ENCODE measurements at places on chromosomes 6 and 20.

GRCh38 chr6:170317076-170317475, 10.5 kb downstream of the FAM120B start:
- H3K27me3 ChIP-seq: no peaks in the 10 kb centered on the region
- H3K36me3 ChIP-seq: peaks cover 33% of the 10 kb centered on the region
- H3K27ac ChIP-seq: no peak overlapping the region
- DNase-seq: no peak
- H3K4me1 ChIP-seq: peaks cover 28% of the 10 kb centered on the region

DNA sequence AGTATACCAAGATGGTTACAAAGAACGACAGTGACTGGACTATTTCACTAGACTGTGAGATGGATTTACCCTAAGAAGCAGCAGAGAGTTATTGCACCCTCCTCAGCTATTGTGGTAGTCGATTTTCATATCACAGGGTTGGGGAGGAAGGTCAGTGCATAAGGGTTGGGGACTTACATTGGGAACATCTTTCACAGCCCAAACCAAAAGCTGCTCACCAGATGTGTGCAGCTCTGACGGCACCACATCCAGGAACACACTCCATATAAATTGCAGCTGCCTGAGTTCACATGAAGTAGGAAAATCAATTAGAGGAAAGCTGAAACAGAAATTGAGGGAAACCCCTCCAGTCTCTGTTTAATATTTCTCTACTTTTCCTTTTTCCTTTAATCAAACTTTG, 470.5 kb upstream of the NRSN1 start:
- no peak overlapping the region for H3K4me3 ChIP-seq
- no peak overlapping the region for H3K27ac ChIP-seq
- no peaks in the 10 kb centered on the region for H3K27me3 ChIP-seq
- no peaks in the 10 kb centered on the region for H3K4me1 ChIP-seq

DNA sequence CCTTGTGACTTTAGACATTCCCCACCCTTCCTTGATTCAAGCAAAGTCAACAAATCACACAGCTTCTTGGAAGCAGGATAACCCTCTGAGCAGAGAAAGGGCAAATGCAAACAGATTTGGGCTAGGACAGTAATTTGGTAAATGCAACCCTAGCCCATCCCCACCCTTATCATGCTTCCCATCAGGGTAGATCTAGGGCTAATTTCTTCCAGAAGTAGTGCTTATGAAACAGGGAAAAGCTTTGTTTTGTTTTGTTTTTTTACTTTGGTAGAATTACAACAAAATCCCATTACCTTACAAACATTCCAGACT, 525.1 kb upstream of the NOX3 start:
- H3K27me3 ChIP-seq: peaks cover 2% of the 10 kb centered on the region
- no peak overlapping the region for H3K4me3 ChIP-seq
- H3K27ac ChIP-seq: no peak overlapping the region
- H3K4me1 ChIP-seq: no peaks in the 10 kb centered on the region

DNA sequence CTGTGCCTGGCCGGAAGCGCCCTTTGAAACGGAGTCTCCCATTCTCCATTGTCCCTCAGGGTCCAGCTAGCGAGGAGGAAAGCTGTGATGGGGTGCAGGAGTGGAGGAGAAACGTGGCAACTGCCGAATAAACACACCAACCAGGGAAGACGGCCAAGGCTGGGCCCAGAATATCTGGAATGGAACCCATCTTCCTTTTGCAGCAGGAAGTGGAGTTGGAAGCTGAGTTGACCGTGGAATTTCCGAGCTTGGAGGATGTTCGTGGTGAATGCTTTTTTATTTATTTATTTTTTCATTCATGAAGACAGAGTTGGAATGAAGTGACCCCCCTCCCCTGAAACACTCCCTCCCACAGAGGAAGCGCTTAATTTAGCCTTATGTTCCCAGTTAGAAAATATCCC, 105.6 kb upstream of the RNF24 start:
- no peak for DNase-seq
- peaks cover 2% of the 10 kb centered on the region for H3K4me1 ChIP-seq
- peaks cover 47% of the 10 kb centered on the region for H3K27me3 ChIP-seq
- no peaks in the 10 kb centered on the region for H3K36me3 ChIP-seq

- DNase-seq: no peak
- peaks cover 27% of the 10 kb centered on the region for H3K36me3 ChIP-seq
- peaks cover 61% of the 10 kb centered on the region for H3K4me1 ChIP-seq
- no peak overlapping the region for H3K27ac ChIP-seq
Measured at GRCh38 chr20:1333462-1334369, 4.8 kb upstream of the SDCBP2 start.

- H3K36me3 ChIP-seq: no peaks in the 10 kb centered on the region
- H3K27me3 ChIP-seq: no peaks in the 10 kb centered on the region
- no peaks in the 10 kb centered on the region for H3K4me1 ChIP-seq
- H3K4me3 ChIP-seq: no peak overlapping the region
- no peak overlapping the region for H3K27ac ChIP-seq
- no peak for DNase-seq
Measured at GRCh38 chr20:8505476-8506200, 373.6 kb downstream of the PLCB1 start.

GRCh38 chr20:62376112-62377063, 9.3 kb upstream of the LAMA5 start:
- no peaks in the 10 kb centered on the region for H3K36me3 ChIP-seq
- peaks cover 5% of the 10 kb centered on the region for H3K27me3 ChIP-seq
- H3K27ac ChIP-seq: no peak overlapping the region
- no peak overlapping the region for H3K4me3 ChIP-seq
- H3K4me1 ChIP-seq: peaks cover 2% of the 10 kb centered on the region

GRCh38 chr20:25510202-25510601, 75.1 kb downstream of the NINL start:
- H3K4me3 ChIP-seq: no peak overlapping the region
- H3K27me3 ChIP-seq: no peaks in the 10 kb centered on the region
- no peak overlapping the region for H3K27ac ChIP-seq
- no peak for DNase-seq
- peaks cover 21% of the 10 kb centered on the region for H3K36me3 ChIP-seq

DNA sequence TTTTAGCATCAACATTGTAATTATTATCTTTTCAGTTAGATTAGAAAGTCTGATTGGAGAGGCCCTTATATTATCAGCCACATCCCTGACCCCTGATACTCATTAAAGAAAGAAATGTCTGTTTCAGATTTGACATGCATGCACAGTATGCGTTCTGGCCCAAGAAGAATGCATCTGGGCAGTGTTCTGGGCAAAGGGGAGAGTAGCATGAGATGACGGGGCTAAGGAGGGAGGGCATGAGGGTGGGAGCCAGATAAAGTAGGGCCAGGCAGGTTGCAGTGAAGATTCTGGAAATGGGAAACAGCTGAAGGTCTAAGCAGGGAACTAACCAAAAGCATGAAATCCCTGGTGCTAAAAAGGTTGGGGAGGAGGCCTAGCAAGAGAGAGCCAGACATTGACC, 7.3 kb downstream of the SAYSD1 start:
- DNase-seq: no peak
- peaks cover 62% of the 10 kb centered on the region for H3K4me1 ChIP-seq
- H3K27ac ChIP-seq: no peak overlapping the region

DNA sequence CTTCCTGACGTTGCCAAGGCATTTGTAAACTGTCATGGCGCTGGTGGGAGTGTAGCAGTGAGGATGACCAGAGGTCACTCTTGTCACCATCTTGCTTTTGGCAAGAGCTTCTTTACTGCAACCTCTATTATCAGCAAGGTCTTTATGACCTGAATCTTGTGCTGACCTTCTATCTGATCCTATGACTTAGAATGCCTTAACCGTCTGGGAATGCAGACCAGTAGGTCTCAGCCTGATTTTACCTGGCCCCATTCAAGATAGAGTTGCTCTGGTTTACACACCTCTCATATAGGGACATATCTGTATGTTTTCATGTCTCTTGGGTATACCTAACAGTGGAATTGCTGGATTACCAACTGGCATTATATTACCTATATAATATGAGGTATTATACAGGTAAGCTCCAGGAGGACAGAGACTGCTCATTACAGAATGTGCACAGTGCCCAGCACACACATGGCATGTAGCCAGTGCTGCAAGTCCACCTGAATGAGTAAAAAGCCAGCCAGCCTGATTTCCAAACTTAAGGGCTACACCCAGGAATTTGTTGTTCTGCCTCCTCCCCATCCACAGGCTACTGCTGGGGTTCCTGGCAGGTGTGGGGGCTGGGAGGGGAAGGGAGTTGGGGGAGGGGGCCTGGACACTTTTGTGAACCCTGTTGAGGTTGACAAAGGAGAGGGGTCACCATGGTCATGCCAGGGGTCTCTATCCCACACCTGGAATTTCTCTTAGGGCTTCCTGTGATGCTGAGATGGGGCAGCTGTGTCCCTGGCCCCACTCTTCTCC, 35.2 kb upstream of the BLCAP start:
- H3K4me1 ChIP-seq: peaks cover under 1% of the 10 kb centered on the region
- no peaks in the 10 kb centered on the region for H3K36me3 ChIP-seq
- H3K27me3 ChIP-seq: peaks cover 38% of the 10 kb centered on the region

DNA sequence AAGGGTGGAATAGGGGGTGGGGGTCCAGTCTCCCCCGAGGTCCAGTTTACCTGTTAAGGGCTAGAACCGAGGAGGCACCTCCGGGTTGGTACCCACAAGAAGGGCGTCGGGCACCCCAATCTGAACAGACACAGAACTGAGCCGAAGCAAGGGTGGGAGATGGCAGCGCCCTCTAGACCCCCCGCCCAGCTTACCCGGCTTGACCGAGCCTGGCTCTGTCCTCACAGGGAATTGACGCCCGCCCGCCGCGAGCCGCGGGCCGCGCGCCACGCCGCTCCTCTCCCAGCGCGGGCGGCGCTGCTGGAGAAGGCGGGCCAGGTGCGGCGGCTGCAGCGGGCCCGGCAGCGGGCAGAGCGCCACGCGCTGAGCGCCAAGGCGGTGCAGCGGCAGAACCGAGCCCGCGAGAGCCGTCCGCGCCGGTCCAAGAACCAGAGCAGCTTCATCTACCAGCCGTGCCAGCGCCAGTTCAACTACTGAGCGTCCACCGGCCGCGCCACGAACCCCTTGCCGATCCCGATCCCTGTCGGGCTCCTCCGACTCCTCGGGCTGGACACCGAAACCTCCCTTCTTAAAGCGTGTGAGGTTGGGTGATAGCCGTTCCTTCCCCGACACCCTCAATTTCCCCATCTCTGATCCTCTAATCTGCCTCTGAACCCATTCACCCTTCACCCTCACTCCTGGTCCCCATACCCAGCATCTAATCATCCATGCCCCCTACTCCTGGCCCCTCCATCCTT, 5.9 kb downstream of the TP53INP2 start:
- peak overlapping the region; percentile 88 for H3K4me3 ChIP-seq
- H3K27me3 ChIP-seq: no peaks in the 10 kb centered on the region
- peaks cover 25% of the 10 kb centered on the region for H3K4me1 ChIP-seq
- peaks cover 10% of the 10 kb centered on the region for H3K36me3 ChIP-seq
- peak overlapping the region; percentile 78 for H3K27ac ChIP-seq

GRCh38 chr20:19435821-19436220, 223.4 kb downstream of the SLC24A3 start:
- H3K4me1 ChIP-seq: peaks cover 6% of the 10 kb centered on the region
- H3K27me3 ChIP-seq: no peaks in the 10 kb centered on the region
- no peaks in the 10 kb centered on the region for H3K36me3 ChIP-seq
- no peak overlapping the region for H3K27ac ChIP-seq

GRCh38 chr20:44336086-44336485, 757 bp upstream of the R3HDML start:
- no peak overlapping the region for H3K4me3 ChIP-seq
- H3K36me3 ChIP-seq: no peaks in the 10 kb centered on the region
- H3K27ac ChIP-seq: no peak overlapping the region
- H3K27me3 ChIP-seq: peaks cover 6% of the 10 kb centered on the region
- no peaks in the 10 kb centered on the region for H3K4me1 ChIP-seq

GRCh38 chr20:24634855-24635254, 165.4 kb downstream of the SYNDIG1 start:
- no peak overlapping the region for H3K4me3 ChIP-seq
- H3K27ac ChIP-seq: no peak overlapping the region
- DNase-seq: no peak
- no peaks in the 10 kb centered on the region for H3K36me3 ChIP-seq
- no peaks in the 10 kb centered on the region for H3K4me1 ChIP-seq

DNA sequence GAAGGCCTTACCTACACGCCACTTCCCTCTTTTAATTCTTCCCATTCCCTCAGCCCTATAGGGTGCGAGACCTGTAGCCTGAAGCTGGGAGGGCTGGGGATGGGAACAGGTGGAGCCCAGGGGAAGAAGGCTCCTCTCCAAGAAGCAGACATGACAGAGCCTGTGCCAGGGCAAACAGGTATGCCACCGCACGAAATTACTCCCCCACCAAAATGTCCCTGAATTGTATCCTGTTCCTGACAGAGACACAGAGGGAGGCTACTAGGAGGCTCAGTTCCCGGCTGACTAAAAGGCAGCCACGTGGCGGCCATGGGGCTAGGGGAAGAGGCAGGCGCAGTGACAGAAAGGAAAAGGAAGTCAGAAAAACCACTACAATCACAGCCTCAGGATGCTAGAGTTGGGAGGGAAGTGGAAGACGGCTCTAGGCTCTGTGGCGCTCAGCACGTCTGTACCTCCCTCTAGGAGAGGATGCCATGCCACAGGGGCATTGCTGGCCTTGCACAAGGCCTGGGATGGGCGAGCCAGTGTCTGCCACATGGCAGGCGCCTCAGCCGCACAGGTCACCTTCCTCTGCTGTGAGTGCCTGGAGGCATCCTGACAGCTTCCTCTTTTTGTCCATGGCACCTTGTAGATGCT, 27.7 kb downstream of the TFEB start:
- H3K27me3 ChIP-seq: no peaks in the 10 kb centered on the region
- DNase-seq: peak; percentile 34
- H3K27ac ChIP-seq: peak overlapping the region; percentile 97
- no peaks in the 10 kb centered on the region for H3K36me3 ChIP-seq
- H3K4me3 ChIP-seq: peak overlapping the region; percentile 41

DNA sequence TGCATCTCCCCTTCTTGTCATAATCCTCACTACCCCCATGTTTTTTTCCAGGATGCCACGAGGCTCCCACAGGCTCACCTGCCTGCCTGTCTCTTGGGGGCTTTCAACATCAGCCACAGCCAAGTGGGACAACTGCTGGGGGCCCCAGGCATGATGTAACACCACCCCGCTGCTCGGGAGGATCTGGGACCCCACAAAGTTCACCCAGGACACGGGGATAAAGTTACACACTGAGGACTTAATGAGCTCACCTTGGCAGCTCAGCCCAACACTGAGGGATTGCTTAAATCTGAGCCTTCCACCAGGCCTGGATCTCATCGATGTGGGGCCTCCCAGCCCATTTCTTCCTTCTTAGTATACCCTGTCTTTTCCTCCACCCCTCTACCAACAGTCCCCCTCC, 56.4 kb upstream of the NNAT start:
- H3K27ac ChIP-seq: no peak overlapping the region
- no peaks in the 10 kb centered on the region for H3K4me1 ChIP-seq
- no peak for DNase-seq
- H3K27me3 ChIP-seq: peaks cover 4% of the 10 kb centered on the region

GRCh38 chr6:137402143-137402680, 92.0 kb downstream of the OLIG3 start:
- H3K4me1 ChIP-seq: peaks cover 5% of the 10 kb centered on the region
- no peak overlapping the region for H3K4me3 ChIP-seq
- no peak overlapping the region for H3K27ac ChIP-seq
- no peak for DNase-seq

Data from activated naive CD8-positive, alpha-beta T cell treated with anti-CD3 and anti-CD28 coated beads, Interleukin-2, amount 50 U/mL, for 24 hours (primary cell).